DMS79 (cell line): ENCODE measurements at places on chromosomes 2 and 18.

DNA sequence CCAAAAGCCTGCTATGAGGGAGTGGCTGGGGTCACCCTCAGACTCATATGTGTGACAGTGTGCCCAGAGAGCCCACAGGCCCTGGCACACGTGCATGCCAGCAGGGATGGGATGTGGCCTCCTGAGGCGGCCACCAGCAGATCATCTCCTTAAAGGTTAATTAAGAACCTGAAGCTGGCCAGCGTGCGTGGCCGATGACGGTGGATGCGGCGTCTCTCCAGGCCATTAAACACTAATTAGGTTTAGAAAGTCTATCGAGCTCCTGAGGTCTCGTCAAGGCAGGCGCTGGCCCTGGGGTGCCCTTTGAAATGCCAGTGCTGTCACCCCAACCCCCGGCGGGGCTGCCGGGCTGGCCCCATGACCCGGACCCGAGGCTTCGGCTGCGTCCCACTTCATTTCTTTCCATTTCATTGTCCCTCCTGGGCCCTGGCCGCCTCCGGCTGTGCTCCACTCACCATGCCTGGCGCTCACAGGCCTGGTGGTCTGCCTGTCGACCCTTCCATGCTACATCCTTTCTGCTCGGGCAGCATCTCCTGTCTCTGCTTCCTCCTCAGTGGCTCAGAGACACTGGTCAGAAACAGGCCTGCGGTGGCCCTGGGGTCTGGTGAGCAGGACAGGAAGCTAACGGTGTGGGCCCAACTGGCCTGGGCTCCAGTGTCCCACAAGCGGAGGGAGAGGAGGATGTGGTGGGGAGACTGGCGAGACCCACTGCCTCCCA is 228.9 kb downstream of the CELF4 start:
- no peak for DNase-seq

DNA sequence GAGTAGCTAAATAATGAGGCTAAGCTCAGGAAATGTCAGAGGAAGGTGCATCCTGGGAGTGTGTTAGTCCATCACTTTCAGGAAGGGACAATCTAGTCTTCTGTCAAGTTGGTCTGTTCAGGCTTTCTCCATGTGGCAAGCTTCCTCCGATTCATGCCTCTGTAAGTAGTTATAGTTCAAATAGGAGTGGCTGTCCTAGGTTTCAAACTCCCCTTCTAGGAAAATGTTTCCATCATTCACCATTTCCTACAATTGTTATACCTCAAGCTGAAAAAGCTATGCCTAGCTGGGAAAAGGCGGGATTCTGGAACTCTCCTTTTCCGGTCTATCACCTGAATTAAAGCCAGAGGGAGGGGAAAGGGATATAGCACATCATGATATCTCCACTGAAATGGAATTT is 287.7 kb upstream of the ZSWIM2 start:
- no peak for DNase-seq

DNA sequence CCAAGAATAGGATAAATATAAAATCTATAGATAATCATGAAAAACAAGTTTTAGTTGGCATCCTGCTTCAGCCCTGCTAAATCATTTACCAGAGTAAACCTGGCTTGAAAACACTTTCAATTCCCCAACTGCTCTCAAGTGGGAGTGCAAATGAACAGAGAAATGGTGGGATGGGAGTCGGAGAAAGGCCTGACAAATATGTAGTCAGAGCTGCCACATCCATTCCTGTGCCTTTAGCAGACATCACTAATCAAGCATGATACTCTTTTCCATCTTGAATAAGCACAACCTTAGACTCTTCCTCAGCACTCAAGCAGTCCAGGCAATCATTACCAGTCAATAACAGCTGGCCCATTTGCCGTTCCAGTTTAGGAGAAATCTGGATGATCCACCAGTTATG is 101.3 kb downstream of the ANKRD44 start:
- DNase-seq = no peak

DNA sequence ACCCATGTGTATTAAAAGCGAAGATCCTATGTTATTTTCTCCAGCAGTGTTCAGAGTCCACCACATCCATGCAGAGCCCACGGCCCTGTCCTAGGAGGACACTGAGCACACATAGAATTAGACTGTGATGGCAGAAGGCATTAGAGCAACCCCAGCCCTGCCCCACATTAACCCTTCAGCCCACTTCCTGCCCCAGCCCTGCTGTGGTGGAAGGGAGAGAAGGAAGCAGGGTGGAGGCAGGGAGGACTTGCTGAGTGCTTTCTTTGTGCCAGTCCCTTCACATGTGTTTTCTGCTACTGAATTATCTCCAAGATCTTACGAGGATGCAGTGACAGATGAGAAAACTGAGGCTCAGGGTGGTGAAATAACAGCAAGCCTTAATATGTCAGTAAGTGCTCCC is 339.0 kb downstream of the SMAD2 start:
- DNase-seq = no peak

- no peak for DNase-seq
These were observed 1039.9 kb upstream of the POU3F3 start for GRCh38 chr2:103814016-103814415.

DNA sequence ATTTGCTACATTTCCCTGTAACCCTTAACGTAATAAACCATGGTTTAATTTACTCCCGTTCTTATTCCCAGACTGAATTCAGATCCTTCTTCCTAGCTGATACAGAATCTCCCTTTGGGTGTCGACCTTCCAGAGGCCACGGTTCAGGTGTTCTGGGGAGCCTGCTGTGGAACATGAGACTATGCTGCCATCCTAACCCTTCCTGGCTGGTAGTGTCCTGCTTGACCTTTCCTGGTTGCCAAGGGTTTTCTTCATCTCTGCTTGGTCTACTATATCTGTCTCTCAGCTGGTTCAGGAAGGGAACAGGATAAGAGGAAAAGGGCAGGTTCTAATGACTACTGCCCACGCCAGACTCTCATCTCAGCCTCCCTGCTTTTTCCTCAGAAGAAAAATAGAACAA is 36.5 kb downstream of the STAT1 start:
- DNase-seq = no peak

- DNase-seq = peak; percentile 91
These were observed 274.5 kb downstream of the NCKAP5 start for GRCh38 chr2:133293544-133294353.

- DNase-seq = no peak
These were observed 431.3 kb upstream of the MYT1L start for GRCh38 chr2:2762166-2762908.

GRCh38 chr18:24013051-24013450 is 1.5 kb upstream of the TTC39C start:
- no peak for DNase-seq

DNA sequence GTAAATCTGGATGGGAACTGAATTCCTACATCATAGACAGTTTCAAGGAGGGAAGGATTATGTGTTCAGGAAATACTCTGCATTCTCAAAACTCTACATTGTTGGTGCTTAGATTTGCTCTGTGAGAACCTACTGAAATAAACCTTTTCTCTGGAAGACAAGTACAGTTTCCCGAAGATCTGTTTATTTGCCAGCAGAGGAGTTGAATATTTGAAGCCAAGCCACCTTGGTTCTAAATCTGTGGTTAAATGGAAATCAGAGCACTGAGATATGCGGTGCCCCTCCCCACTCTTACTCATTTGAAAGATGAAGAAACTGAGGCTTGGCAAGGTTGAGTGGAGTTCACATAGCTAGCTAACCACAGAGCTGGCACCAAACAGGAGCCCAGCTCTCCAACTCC is 146.3 kb upstream of the CTAGE1 start:
- no peak for DNase-seq

GRCh38 chr2:152715854-152716428 is 1.3 kb downstream of the PRPF40A start:
- DNase-seq = no peak

GRCh38 chr2:7748717-7749415 is 831.7 kb downstream of the RNF144A start:
- DNase-seq = no peak

DNA sequence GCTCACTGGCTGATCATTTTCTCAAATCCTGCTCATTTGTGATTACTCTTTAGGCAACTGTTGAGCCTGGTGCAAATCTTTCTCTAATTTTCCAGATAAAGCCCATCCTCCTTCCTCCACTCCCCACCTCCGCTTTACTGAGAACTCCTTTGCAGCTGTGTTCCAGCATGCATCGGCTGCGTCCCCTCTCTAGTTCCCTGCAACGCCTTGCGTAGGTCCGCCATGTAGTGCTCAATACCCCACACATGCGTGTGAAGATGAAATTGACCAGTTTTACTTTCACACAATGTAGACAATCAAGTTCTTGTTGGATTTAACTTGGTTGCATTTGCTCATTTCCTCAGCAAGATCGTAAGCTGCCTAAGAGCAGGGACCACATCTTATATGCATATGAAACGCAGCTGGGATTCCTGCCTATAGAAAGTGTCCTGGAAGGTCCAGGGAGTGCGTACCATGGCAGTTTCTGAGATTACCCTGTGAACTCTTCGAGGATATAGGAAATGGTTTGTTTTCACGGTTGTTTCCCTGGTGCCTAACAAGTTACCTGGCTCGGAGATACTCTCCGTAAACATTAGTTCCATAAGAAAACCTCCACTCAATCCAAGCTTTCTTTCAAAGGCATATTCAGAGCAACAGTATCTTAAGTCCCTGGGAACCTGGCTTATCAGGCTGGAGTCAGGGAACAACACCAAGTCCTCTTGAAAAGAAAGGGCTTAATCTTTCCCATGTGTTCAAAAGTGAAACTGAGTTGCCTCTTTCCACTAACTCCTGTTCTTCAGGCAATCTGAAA is 766.4 kb upstream of the ID2 start:
- no peak for DNase-seq

DNA sequence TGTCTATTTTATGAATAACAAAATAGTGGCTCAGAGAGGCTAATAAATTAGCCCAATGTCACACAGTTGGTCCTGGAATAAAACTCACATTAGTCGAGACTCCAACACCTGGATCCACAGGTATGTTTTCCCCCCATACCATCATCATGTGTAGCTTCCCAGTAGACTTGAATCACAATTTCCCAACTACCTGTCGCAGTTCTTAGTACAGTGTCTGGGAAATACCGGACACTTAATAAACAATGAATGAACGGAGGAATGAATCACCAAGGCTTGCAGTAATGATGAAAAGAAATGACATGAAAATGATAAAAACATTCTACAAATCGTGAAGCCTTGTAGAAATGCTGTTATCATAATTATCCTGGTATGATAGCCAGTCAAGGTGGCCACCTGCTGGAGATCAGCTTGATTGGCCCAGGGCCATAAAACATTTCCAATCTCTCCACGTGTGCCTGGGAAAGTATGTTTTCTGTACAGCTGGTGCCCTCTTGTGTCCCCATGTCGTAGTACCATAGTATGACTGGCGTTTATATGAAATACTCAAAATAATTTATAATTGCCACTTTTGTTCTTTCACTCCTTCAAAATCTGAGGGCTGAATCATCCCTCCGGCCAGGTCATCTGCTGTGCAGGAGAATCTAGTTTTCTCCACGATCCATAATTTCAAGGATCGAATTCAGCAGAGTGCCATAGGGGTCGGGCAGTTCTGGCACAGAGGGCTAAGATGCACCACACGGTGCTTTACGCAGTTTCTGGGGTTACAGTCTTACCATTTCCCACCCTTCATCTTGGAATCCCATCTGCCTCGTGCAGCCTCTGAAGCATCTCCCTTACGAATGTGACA is 95.4 kb downstream of the LAMA1 start:
- DNase-seq = peak; percentile 72

- no peak for DNase-seq
These were observed 263.8 kb downstream of the AGAP1 start for GRCh38 chr2:235757640-235758039.

DNA sequence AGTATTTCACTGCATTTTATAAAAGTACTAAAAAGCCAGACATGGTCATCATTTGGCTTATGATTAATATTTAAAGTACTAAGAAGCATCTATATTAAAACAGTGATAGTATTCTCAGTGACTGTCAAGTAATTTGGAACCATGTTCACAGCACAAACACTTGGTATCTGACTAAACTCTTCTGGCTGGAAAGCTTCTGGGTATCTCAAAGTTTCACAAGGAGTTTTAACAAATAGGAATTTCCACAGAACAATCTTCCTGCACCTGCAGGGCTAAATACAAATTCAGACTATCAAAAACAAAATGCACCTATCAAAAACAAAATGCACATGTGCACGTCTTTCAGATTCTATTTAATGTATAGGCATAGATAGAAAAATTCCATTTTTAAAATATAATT is 158.8 kb downstream of the L3MBTL4 start:
- DNase-seq = no peak

DNA sequence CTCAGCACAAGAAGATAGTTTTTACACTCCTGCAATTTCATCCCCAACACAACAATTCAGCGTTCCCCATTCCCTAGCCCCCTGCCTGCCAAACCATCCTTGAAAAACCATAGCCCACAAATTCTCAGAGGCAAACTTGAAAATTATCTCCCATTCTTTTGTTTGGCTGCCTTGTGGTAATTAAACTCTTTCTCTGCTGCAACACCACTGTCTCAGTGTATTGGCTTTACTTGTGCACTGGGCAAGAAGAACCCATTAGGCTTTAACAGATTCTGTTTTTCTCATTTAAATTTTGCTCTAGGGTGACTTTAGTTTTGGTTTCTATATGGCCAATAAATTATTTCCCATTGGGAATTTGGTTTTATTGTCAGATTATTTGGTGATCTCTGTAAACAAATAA is 23.2 kb upstream of the FTCDNL1 start:
- no peak for DNase-seq

DNA sequence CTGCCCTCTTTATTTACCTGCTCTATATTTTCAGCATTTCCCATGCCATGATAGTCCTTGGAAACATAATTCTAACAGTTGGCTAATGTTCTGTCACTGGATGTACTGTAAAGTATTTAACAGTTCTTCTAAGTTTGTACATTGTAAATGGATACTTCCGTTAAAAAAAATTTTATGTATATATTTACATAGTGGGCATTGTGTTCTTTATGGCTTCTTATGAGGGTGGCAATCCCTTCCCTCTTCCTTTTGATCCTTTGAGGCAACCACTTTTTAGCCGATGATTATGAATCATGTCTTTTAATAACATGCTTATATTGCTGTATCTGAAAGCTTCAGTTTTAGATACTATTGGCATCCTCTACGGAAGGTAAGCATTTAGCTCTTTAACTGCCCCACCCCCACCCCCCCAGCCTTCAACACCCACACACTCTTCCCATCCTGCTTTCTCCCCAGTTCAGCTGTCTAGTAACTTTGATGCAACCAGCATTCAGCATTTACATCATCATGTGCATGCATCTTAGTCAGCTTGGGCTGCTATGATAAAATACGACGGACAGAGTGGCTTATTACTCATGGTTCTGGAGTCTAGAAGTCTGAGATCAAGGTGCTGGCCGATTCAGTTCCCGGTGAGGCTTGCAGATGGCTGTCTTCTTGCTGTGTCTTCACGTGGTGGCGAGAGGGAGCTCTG is 21.0 kb upstream of the EDAR start:
- no peak for DNase-seq

DNA sequence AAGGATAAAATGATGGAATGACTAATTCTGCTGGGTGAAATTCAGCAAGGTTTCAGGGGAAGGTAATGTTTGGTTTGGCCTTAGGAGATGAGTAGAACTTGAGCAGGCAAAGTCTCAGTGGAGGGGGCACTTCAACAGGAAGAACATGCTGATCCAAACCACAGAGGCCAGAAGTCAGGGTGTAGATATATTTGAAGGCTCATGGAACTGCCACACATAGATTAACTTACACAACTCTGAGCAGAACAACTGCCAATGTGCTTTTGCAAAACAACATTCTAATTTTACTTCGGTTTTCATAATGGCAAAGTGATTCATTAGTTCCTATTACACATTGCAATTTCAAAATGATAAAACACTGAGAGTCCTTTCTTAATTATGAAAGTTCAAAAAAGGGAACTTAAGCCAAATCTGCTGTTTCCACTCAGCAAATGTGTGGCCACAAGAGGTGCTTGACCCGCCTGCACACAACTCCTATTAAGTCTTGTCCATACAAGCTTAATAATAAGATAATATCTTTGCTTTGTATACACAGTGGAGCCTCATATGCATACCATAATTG is 284.8 kb downstream of the MREG start:
- no peak for DNase-seq
